ENCODE measurements at places on chromosomes 12 and 14.

GRCh38 chr12:65123435-65124063 is 2.4 kb upstream of the WIF1 start:
- no peak for DNase-seq

DNA sequence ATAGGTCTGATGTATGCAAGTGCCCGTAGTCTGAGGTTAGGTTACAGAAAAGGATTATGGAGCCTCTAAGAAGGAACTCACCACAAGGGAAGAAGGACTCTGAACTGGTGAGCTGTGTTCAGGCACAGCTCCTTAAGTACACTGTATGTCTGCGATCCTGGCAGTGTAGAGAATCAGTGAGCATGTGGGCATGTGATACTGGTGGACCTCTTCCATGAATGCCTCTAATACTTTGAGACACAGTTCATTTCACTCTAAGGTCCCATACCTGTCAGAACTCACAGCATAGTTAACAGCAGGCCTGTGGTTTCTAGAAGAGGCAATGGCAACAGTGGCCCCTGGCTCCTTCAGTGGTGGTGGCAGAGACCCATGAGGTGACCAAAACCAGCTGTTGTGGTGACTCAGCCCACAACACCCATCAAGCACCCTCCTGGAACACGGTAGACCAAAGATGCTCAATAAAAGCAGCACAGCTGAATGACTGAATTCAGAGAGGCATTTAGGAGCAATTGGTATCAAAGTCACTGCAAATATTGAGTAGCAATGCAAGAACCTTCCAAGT is 6.9 kb upstream of the OR6J1 start:
- DNase-seq: no peak

GRCh38 chr12:90546511-90546910 is 408.5 kb downstream of the CCER1 start:
- no peak for DNase-seq

GRCh38 chr14:68607867-68608573 is 184.8 kb downstream of the ZFP36L1 start:
- DNase-seq: no peak

DNA sequence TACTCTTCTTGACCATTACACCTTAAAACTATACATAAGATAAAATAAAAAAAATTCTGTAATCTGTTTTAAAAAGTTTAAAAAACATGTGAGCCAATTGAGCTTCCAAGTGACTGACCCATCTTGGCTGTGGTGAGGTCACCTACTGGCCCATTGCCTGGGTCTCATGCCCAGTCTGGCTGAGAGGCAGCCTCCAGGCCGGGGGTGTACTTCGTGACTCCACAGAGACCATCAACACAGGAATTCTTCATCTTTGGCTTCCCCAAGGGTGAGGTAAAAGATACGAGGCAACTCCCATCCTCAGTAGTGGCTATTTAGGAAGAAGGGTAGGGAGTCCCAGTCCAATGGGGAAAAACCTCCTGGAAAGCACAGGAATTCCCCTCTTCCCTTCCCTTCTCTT is 113.2 kb downstream of the APAF1 start:
- DNase-seq: no peak
